H7 (cell line): ENCODE measurements at places on chromosomes 6 and 20.
A peak's percentile ranks its signal among the peaks of the same experiment; 100 is the strongest.

DNA sequence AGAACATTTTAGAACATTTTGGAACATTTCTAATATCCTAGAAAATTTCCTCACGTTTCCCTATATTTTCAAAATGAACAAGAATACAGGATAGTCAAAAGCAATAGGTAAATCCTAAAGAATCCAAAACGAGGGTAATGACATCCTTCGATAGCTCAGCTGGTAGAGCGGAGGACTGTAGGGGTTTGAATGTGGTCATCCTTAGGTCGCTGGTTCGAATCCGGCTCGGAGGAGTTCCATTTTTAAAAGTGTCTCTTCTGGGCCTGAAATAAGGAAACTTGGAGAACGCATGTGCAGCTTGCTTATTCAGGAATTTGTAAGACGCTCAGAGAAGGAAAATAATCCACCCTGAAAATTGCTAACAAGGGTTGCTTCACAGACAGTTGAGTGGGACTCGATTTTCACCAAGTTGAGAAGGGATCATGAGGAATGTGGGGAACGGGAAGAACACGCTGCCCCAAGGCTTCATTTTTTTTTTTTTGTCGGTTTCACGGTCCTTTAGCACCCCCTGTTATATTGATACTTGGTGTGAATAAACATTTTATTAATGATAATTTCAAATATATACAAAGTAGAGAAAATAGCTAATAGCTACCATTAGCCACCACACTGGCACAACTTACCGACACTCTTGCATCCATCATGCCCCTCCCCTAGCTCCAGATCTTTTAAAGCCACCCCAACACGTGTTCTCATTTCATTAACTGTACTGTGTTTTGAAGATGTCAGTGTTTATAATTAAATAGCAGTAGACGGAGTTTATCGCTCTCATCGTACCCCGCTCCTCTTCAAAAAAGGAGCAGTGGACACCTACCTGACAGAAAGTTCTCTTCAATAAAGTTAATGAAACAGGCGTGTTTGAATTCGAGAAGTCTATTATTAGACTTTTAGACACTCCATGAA is 1.8 kb upstream of the ABT1 start:
- DNase-seq, result peak; percentile 46

DNA sequence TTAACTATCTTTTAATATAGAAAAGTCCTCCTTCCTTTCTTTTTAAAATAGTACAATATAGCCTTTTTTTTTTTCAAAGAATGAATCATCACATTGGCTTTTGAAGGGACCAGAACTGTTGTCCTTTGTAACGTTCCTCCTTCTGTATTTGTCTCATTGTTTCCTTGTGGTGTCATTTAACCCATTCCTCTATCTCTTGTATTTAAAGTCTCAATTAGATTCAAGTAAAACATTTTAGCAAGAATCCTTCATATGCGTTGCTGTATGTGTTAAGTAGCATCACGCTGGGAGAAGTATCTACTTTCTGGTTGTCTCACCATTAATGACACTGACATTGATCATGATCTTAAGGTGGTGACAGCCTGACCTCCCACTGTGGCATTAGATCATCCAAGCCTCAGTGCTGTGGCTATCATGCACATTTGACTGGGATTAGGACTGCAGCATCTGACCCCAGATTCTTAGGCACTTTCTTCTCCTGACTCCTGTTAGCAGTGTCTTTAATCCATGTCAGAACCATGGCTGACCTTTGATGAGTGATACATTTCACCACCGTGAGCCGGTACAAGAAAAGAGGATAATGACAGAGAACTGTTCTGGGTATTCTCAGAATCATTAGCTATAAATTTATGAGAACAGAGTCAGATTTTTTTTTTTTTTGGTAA is 67.5 kb upstream of the TFB1M start:
- DNase-seq, result no peak

DNA sequence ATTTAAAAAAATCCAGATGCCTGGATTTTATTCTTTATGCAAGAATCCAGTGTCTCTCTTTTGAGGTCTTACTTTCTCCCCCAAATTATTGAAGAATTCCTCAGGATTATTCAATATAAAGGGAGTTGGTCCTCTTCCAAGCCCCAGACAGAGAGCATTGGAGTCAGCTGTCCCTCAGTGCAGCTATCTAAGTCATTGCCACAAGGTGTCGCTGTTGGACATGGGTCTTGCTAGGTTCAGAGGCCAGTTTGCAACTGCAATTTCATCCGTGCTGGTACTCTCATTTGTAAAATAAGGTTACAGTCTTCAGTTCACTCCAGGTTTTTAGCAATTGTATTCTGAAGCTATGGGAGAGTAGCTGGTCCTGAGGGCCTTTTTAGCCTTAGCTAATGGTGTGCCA is 27.8 kb downstream of the CCN2 start:
- DNase-seq, result peak; percentile 64

DNA sequence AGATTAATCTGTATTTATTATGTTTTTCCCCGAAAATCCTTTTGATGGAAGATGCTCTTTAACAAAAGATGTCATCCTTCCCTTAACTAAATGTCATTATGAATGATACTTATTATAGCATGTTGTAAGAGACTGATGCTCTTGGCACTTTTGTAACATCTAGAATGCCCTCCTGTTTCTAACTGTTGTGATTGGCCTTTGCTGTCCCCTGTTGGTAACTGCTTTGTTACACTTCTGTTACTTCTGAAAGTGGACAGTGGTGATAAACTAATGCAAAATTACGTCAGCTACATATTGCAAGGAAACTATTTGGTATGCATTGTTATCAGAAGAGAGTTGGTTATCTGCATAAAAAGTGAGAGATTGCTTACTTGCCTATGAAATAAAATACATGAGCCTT is 5.8 kb downstream of the TTK start:
- no peak for DNase-seq

- no peak for DNase-seq
Measured at GRCh38 chr20:33490023-33490933, at the start of gene CBFA2T2. Gene CBFA2T2, plus strand, starts transcription at chr20:33490096. Its CDS starts 172 bp downstream, at chr20:33490268.

GRCh38 chr6:138944412-138944811 is 43.6 kb downstream of the REPS1 start:
- DNase-seq, result no peak

GRCh38 chr6:141347906-141348492 is 784.7 kb upstream of the GJE1 start:
- DNase-seq, result no peak

GRCh38 chr6:27091661-27092315 is 155.7 kb upstream of the PRSS16 start:
- DNase-seq, result peak; percentile 33

GRCh38 chr20:37189416-37190016 is 10.2 kb upstream of the MROH8 start:
- DNase-seq, result no peak

- no peak for DNase-seq
Measured at GRCh38 chr6:67768972-67769371, 866.1 kb upstream of the ADGRB3 start.

DNA sequence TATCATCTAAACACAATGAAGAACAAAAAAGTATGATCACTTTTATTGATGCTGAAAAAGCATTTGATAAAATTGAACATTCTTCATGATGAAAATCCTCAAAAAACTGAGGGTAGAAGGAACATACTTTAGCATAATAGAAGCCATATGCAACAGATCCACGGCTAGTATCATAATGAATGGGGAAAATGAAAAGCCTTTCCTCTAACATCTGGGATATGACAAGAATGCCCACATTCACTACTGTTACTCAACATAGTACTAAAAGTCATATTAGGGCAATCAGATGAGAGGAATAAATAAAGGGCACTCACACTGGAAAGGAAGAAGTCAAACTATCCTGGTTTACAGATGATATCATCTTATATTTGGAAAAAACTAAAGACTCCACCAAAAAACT is 256.6 kb downstream of the RFPL4B start:
- DNase-seq, result no peak

DNA sequence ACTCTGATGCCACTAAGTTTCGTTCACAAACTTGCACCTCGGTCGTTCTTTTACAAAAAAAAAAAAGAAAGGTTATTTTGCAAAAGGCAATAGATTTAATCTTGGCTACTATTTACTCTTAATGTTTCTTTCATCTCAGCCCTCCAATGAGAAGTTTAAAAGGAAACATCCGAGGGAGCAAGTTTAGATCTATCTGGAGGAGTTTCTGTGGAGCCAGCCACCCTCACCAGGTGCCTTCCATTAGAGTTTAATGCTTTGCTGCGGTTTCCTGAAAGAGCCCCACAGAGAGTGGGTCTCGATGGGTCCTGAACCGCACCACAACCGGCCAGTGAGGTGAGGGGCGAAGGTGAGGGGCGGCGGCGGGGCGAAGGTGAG is 632 bp downstream of the PRKN start:
- no peak for DNase-seq

GRCh38 chr6:158272324-158272723 is 39.9 kb upstream of the TULP4 start:
- no peak for DNase-seq

DNA sequence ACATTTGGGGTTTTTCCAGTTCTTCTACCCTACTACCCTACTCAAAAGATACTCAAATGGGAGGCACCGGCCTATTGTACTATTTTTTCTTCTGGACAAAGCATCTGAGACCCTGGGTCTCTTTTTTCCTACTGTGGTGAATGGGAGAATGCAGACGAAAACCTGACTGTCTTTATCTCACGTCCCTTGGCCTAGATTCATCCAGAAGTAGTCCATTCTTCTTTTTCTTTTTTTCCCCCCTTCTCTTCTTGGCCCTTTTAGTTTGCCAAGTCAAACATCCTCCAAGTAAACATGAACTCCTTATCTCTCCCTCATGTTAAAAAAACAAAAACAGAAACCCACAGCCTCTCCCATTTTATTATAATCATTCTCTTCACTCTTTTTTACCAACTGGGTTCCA is 8.7 kb upstream of the ILRUN start:
- DNase-seq, result no peak

DNA sequence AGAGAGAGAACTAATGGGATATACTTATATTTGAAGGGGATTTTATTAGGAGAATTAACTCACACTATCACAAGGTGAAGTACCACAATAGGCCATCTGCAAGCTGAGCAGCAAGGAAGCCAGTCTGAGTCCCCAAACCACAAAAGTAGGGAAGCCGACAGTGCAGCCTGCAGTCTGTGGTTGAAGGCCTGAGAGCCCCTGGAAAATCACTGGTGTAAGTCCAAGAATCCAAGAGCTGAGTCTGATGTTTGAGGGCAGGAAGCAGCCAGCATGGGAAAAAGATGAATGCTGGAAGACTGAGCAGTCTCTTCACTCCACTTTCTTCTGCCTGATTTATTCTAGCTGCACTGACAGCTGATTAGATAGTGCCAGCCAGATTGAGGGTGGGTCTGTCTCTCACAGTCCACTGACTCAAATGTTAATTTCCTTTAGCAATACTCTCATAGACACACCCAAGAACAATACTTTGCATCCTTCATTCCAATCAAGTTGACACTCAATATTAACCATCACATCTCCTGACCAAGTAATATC is 823.9 kb downstream of the PHF3 start:
- DNase-seq, result no peak

DNA sequence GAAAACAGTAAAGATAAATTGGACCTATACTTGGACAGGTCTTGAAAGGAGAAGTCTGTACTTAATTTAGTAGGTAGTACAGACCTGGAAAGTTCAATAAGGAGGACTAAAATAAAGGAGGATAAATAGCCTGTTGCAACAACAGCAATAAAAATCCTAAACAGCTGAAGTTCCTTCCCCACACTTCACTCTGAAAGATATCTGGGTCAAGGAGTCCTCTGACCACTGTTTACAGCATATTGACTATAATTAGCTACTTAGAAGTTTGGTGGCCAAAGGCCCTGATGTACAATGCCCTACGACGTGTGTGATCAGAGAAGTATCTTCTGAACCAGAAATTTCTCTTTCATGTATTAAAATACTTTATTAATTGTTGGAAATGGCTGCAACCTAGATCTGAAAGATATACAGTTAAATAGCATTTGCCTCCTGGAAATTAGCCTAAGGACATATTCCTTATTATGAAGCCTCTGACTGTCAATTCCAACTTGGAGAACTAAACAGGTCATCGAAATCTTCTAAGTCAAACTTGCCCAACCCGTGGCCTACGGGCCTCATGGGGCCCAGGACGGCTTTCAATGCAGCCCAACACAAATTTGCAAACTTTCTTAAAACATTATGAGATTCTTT is 82.8 kb downstream of the KIF13A start:
- DNase-seq, result no peak

- no peak for DNase-seq
Measured at GRCh38 chr6:134979142-134979541, 29.2 kb upstream of the ALDH8A1 start.
